ENCODE measurements at places on chromosomes 1 and 21.

DNA sequence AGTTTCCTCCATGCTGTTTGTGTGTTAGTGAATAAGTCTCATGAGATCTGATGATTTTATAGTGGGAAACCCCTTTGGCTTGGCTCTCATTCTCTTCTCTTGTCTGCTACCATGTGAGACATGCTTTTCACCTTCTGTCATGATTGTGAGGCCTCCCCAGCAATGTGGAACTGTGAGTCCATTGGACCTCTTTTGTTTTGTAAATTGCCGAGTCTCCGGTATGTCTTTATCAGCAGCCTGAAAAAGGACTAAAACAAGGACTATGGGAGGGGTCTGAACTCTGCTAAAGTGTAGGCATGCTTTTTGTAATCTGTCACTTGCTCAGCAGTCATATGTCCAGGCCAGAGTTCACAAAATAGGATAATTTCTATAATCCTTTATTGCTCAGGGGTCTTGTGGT lies 164.0 kb upstream of the SNX7 start:
- no peak for DNase-seq

DNA sequence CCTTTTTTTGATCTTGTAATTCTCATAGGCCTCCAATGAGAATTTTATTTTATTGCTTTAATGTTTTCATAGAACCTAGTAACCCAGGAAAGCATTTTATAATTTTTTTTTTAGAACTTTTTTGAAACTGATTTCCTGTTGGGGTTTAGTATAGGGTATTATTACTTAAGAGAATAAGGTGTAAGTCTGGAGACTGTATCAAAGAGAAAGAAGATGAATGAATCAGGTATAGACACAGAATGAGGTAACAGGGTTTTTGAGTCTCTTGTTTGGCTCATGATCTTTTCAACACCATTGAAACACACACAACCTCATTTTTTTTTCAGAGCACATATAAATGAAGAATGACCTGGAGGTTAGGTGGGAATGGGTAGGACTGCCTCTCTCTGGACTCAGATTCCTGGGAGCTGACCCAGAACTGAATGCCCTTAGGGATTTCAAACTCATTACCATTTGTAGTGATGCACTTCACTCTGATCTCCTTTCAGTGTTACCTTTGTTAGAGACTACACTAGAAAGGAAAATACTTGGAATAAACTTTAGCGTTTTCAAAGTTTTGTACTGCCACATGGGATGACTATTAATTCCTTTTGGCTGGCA lies 51.0 kb downstream of the EPB41 start:
- DNase-seq, result no peak

- DNase-seq, result no peak
Measured at GRCh38 chr1:228007801-228008341, 1.1 kb downstream of the WNT3A start.

DNA sequence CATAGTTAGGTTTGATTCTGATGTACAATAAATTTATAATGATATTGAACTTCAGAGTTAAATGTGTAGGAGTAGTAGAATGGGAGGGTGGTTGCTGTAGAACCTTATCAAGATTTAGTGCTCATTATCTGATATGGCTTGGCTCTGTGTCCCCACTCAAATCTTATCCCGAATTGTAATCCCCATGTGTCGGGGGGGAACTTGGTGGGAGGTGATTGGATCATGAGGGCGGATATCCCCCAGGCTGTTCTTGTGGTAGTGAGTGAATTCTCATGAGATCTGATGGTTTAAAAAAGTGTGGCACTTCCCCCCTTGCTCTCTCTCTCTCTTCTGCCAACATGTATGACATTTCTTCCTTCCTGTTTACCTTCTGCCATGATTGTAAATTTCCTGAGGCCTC lies 265.5 kb downstream of the GRIK1 start:
- DNase-seq, result no peak

DNA sequence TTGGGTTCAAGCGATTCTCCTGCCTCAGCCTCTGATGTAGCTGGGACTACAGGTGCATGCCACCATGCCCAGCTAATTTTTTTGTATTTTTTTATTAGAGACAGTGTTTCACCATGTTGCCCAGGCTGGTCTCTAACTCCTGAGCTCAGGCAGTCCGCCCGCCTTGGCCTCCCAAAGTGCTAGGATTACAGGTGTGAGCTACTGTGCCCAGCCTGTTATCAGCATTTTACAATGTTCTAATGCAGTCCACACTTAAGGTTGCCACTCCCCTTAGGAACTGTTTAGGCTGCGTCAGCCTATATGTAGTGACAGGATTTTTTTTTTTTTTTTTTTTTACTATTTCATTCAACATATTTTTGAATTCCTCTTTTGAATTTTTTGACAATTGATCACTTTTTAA lies 30.2 kb downstream of the AGPAT3 start:
- no peak for DNase-seq

DNA sequence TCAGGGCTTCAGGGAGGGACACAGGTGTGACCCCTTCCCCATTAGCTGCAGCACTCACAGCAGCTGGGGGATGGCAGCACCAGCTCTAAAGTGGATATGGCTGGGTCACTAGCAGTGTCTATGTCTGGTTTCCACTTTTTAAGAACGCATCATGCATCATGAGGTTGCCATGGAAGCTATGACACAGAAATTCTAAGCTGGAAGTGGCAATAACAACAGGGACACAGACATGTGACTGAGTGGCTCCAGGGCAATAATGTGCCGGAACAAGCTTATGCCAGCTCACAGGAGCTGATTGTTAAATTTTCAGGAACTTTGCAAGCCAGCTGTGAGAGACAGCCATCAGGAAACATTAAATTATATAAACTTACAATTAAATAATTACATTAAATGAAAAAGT lies 51.2 kb upstream of the NFASC start:
- no peak for DNase-seq

DNA sequence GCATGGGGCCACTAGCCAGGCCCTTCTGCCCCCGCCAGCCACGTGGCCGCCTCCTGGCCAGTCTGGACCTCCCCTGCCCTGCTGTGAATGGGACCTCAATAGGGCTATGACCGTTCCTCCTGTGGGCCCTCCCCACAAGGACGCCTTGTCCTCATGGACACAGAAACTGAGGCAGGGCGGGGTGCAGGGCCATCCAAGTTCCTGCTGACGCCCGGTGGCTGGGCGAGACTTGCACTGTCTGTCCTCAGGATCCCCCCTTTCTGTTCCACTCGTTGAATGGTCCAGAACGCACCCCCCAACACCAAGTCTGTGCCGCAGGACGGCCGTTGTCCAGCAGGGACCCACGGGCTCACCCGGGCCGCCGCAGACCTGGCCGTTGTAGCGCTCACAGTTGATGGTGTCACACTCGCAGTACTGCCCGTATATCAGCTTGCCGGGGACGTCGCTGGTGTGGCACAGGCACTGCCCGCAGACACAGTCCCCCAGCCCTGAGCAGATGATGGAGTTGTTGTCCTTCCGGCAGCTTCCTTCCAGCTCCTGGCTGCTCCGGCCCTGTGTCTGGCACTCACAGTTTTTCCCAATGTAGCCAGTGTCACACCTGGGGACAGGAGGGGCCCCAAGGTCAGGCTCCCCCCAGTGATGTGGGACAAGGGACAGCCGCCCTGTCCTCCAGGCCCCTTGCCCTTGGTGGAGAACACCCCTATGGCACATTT lies 16.3 kb upstream of the PTTG1IP start:
- no peak for DNase-seq

DNA sequence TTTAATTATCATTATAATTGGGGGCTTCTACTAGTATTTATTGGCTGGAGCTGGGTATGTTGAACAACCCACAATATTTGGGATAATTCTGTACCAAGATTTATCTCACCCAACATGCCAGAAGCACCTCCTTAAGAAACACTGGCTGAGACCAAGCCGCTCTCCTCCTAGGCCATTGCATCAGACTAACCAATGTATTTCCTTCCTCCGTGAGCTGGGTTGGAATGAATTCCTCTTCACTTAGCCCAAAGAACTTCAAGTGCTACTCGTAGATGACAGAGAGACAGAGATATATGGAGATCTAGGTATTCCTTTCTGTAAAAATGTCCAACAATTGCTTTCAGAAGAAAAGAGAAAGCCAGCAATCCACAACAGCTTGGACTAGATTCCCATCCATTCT lies 87.2 kb upstream of the ETS2 start:
- no peak for DNase-seq

GRCh38 chr1:172473302-172473701 lies 29.4 kb upstream of the PIGC start:
- no peak for DNase-seq

DNA sequence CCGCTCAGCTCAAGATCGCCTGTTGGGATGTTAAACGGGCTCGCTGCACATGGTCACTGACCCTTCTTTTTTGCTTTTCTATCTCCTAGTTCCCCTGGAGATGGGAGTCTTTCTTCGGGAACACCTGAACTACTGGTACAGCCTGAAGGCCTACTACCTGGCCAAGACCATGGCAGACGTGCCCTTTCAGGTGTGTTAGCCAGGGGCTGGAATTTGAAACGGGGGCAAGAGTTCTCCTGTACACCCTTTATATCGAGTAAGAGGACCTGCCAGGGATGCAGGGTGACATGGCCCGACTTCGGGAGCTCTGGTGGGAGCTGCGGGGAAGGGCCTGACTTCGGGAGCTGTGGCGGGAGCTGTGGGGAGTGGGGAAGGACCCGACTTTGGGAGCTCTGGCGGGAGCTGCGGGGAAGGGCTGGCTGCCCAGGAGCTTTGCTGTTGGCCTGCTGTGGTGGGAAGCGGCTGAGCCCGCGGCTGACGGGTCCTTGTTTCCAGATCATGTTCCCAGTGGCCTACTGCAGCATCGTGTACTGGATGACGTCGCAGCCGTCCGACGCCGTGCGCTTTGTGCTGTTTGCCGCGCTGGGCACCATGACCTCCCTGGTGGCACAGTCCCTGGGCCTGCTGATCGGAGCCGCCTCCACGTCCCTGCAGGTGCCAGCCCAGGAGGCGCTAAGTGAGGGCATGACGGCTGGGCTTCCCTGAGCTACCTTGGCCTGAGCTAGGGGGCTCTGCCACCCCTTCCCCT lies 24.0 kb downstream of the TFF3 start:
- no peak for DNase-seq

DNA sequence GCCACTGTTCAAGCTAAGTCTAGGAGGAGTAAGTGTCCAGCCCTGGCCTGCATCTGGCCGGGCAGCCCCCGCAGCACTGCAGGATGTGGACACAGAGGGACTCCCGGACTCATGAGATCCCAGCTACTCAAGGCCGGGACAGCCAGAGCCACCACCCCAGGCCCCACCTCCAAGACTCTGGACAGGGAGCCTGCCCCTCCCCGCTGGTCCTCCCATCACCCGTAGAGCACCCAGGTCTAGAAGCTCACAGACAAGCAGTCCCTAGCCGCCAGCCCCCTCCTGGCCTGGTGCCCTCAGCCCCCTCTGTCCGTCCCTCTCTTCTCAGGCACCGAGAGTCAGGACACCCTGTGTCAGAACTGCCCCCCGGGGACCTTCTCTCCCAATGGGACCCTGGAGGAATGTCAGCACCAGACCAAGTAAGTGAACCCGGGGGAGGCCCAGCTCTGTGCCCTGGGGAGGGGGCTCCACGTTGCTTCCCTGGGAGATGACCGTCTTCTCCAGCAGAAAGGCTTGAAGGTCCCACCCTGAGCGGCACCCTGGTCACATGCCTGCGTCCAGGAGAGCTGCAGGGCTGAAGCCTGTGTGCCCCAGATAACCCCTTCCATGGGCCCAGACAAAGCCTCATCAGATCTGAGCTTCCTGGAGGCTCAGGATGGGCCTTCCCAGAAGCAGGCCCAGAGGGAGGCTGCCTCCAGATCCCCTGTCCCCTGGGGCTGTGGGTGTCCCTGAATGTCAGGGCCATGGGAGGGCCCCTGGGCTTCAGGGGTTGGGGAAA lies 4.3 kb downstream of the TNFRSF14 start:
- no peak for DNase-seq

GRCh38 chr1:154714052-154714623 lies 106.2 kb upstream of the ADAR start:
- DNase-seq, result no peak

DNA sequence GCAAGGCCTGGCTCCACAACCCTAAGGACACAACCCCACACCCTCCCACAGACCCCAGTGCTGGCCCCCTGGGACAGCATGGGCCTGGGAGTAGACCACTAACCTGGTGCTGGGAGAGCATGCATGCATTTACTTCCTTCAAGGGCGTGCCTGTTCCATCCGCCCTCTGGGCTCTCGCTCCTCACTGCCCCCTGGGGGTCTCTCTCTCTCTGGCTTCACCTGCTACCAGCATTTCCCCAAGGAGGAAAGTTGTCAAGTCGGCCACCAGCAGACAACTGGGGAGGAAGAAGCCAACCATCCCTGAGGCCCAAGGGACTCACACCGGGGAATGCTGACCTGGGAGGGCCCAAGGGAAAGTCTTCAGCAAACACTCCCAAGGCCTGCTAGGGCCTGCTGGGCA lies 6.5 kb downstream of the LRP8 start:
- DNase-seq, result no peak

DNA sequence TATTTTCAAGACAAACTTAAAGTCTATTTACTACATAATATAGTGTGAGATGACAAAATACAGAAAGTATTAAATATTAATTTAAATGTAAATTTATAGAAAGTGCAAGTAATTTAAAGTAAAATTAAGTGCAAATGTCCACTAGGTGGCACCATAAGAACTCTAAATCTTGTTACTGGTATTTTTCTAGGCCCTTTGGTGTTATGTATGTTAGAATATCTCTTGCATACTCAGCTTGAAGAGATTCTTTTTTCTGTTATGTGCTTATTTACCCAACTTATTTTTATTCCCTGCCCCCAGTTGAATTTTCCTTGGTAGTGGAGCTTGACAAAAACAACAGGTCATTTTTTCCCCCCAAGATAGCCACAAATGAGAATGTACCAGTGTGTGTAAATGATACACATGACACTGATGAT lies 71.5 kb downstream of the RPS6KC1 start:
- peak; percentile 53 for DNase-seq

DNA sequence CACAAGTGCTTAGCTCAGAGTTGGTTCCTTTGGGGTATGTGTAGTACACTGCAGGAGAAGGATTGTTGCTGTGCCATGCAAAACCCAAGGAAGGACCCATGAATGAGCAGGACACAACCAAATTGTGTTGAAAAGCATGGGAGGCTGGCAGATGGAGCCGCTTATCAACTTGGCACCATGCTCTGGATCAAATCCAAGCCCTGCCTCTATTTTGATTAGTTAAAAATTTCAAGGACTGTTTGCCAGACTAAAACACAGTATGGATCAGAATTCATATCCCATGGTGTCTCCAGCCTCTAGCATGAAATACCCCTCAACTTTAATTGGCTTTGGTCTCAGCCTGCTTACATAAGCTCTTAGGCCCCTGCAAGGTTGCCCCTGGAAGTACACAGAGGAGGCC lies 27.8 kb downstream of the CCDC185 start:
- DNase-seq, result no peak
